Stimulated activated CD8-positive, alpha-beta memory T cell treated with anti-CD3 and anti-CD28 coated beads, Interleukin-7, amount 100 ng/mL, for 48 hours (primary cell): ENCODE measurements at places on chromosomes 6 and 20.

DNA sequence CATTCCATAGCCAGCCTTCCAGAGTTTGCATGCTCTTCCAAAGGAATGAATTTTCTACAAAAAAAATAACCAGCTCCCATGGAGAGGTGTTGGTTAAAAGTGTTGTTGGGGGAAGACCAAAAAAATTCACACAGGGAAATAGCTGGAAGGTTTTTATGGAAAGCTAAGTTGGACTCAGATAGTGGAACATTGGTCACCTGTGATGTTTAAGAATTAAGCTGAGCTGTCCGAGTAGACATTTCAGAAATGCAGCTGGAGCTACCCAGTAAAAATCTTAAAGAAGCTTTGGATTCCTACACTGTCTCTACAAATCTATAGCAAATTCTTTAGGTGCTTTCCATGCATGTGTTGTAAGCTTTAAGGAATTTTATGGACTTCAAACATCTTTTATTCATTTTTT, 155.5 kb downstream of the THBS2 start:
- no peak for DNase-seq

GRCh38 chr6:25829375-25829774, 2.5 kb downstream of the SLC17A1 start:
- no peak for DNase-seq

DNA sequence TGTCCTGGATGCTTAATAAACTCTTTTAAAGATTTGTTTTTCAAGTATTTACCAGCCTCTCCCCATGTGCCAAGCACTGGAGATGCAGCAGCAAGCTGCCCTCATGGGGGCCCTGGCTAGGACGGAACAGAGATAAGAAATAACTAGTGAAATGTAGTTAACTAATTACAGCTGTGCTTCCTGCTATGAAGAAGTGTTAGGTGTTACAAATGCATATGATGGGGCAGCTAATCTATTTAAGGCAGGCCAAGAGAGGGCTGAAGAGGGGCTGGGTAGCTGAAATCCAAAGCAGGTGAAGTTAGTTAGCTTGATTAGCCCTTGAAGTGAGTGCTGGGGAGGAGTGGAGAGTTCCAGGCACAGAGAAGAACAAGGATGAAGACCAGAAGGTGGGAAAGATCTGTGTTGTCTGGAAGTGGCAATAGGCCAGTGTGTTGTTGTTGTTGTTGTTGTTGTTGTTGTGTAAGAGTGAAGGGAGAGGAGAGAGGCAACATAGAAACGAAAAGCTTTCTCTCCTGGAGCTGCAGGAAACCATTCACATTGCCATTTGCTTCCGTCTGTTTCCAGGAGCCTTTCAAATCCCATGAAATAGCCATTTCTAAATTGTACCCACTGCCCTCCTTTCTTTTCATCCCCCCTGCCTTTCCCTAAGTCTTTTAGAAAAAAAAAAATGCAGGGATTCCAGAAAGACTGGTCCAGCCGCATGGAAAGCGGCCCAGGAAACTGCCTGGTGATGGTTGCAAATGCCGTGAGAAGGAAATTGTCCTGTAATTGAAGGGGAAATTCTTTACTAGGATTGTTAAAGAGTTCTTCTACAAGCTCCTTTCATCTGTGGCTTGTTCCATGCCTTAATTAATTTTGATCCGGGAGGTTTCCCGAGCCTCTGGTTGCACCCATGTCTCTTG, 119.6 kb downstream of the TFAP2C start:
- no peak for DNase-seq

DNA sequence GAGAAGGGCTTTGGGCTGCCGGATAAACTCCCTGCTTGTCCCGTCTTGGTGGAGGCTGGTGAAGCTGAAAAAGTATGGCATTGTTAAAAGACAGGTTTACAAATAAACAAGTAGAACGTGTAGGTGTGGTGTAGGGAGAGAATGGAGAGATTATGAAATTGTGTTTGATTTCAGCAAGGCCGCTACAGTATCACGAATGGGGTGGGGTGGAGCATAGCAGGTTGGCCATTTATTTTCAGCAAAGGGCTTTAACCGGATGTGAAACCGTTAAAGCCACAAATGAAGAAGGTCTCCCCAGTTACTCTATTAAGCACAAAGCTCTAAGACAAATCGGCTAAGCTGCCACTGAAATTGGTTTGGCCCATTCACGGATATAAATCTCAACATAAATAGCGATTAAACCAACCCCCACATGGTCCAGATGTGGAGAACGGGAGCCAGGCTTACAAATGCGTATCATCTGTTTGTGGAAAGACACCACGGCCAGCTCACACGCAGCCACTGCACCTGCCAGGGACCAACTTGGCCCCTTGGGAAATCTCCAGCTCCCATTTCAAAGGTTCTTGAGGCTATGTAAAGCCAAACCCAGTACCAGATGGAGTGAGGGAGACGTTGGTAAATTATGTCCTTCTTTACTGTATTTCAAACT, 94.0 kb downstream of the ZMYND8 start:
- DNase-seq, result no peak

DNA sequence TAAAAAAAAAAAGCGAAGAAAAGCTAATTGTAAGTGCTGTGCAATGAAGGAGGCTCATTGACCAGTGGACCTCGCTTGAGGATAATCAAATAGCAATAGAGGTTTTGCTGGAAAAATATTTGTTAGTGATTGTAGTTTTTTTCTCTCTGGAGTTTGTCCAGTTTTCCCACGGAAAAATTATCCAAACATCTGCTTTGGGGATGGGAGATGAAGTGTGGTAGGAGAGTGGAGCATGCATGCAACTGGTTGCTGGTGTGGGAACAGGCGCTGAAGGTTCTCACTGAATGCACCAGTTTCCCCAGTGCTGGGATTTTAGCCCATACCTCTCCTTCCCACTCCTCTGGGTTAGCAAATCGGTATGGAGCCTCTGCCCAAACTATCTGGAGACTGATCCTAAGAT, 281.7 kb upstream of the TAB2 start:
- no peak for DNase-seq
